Kidney glomerular epithelial cell (primary cell): ENCODE measurements at places on chromosomes 13 and 19.

- no peak for DNase-seq
These were observed 24.0 kb upstream of the TEX29 start for GRCh38 chr13:111296417-111296816.

DNA sequence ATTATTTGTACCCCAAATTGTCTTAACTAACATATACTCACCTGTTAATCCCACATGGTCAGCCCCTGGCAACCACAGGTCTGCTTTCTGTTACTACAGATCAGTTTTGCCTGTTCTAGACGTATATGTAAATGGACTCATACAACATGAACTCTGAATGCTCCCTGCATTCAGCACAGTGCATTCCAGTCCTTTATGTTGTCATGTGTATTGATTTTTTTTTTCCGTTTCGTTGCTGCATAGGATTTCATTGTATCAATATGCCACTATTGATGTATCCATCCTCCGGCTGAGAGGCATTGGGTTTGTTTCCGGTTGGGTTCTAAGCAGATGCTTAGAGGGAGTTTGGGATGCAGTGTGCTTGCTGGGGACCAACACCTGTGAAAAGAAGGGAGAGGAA is 36.1 kb upstream of the TNFRSF19 start:
- DNase-seq = no peak

GRCh38 chr13:42495751-42496150 is 78.2 kb upstream of the TNFSF11 start:
- no peak for DNase-seq

DNA sequence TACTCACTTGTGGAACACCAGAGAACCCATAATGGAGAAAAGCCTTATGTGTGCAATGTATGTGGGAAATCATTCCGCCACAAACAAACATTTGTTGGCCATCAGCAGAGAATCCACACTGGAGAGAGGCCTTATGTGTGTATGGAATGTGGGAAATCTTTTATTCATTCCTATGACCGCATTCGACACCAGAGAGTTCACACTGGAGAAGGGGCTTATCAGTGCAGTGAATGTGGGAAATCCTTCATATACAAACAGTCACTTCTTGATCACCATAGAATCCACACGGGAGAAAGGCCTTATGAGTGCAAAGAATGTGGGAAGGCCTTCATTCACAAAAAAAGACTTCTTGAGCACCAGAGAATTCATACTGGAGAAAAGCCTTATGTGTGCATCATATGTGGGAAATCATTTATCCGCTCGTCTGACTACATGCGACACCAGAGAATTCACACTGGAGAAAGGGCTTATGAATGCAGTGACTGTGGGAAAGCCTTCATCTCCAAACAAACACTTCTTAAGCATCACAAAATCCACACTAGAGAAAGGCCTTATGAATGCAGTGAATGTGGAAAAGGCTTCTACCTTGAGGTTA is 10.9 kb downstream of the ZNF549 start:
- no peak for DNase-seq

GRCh38 chr19:10544242-10544752 is 593 bp downstream of the ATG4D start:
- no peak for DNase-seq

GRCh38 chr19:28126135-28126898 is 1086.6 kb downstream of the UQCRFS1 start:
- DNase-seq = no peak

GRCh38 chr13:61664801-61665705 is 249.4 kb upstream of the PCDH20 start:
- DNase-seq = peak; percentile 56

DNA sequence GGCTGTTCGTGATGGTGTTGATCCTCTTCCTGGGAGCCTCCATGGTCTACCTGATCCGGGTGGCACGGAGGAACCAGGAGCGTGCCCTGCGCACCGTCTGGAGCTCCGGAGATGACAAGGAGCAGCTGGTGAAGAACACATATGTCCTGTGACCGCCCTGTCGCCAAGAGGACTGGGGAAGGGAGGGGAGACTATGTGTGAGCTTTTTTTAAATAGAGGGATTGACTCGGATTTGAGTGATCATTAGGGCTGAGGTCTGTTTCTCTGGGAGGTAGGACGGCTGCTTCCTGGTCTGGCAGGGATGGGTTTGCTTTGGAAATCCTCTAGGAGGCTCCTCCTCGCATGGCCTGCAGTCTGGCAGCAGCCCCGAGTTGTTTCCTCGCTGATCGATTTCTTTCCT is 12.2 kb upstream of the C19orf33 start:
- no peak for DNase-seq
